ENCODE measurements at places on chromosomes 5 and 9.

DNA sequence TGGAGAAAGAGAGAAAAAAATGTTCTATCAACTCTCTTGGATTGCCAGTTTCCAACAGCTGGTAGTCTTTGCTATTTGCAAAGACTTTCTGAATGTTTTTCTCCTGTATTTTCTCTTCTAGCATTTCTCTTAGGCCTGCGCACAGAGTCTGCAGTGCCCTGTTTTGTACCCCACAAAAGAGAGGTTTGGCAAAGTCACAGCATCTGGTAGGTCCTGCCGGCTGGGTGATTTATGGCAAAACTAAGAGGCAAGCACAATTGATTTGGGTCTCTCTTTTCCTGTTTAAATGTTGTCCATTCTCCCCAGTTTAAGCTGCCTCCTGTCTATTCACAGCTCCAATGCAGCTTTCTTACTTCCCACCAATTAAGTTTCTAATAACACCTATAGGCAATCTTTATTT, 193.9 kb downstream of the TRPM3 start:
- no peak for DNase-seq

GRCh38 chr9:137648396-137648795, 29.6 kb downstream of the EHMT1 start:
- DNase-seq: no peak

DNA sequence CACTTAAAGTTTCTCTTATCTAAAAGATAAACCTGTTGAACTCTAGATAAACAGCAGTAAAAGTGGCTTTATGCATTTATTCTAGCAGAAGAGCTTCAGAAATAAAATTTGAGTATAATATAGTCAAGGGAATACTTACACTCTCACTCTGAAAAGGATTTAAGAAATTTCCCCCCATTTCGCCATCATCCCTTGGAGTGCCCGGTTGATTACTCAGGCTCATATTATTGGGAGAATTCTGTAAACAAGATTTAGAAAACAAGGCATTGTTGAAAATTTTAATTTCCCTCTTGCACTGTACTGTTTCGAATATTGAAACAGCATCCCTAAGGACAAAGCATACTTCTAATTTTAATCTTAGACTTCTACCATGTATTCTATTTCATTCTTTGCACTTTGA, 34.5 kb upstream of the ACOT12 start:
- DNase-seq: no peak

- peak; percentile 51 for DNase-seq
Measured at GRCh38 chr5:111389390-111390082, 122.8 kb downstream of the STARD4 start.

DNA sequence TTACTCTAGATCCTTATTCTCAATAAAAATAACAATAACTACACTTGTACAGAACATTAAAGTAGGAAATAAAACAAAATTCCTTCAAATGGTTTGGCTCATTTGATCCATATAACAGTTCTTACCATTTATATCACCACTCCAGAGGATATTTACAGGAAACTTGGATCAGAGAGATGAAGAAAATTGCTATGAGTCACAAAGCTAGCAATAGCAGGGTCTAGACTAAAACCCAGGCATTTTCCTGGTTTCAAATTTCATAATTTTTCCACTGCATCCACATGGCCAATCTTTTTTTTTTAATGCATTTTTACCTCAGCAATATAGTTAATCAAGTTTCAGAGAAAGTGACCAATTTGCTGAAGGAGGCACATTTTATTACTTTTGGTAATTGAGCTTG, 299.2 kb downstream of the ELAVL2 start:
- no peak for DNase-seq

GRCh38 chr9:34994260-34994899, 4.8 kb downstream of the DNAJB5 start:
- no peak for DNase-seq

DNA sequence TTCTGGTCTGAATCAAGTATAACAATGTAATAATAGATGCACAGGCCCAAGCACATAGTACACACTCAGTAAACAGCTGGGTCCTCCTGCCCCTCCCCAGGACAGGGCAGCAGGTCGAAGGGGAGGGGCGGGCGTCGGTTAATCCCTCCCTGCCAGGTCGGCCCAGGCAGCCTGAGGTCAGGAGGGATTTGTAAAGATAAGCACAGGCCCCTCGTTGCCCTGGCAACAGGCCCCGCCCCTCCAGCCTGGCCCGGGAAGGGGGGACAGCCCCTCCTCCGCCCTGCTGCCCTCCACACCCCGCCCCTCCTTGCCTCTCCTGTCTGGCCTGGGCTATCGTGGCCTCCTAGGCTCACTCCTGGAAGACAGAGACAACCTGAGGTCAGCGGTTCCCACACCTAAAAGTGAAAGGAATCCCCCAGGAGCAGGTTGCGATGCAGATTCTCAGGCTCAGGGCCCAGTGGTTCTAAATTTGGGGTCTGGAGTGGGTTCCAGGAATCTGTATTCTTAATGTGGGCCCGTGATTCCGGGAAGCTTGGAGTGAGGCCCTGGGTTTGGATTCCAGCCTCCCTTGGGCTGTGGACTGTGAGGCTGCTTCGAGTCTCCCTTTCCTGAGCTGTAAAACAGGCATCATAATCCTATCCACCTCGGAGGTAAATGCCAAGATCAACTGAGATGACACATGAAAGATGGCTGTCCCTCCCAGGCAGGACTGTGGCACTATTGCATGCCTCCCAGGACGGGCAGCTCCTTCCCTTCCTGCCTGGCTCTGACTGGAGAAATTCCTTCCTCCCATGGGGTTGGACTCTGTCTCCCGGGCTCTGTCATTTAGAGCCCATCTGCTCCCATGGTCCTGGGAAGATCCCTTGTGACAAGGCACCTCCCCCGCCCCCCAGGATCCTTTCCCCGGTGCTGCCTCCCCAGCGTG, 4.4 kb downstream of the CRB2 start:
- no peak for DNase-seq

- DNase-seq: peak; percentile 74
Measured at GRCh38 chr9:3732077-3733038, 206.6 kb upstream of the RFX3 start.

- DNase-seq: no peak
Measured at GRCh38 chr5:81391-82021, 10.5 kb upstream of the PLEKHG4B start.

- no peak for DNase-seq
Measured at GRCh38 chr9:21890696-21891095, 88.3 kb downstream of the MTAP start.

DNA sequence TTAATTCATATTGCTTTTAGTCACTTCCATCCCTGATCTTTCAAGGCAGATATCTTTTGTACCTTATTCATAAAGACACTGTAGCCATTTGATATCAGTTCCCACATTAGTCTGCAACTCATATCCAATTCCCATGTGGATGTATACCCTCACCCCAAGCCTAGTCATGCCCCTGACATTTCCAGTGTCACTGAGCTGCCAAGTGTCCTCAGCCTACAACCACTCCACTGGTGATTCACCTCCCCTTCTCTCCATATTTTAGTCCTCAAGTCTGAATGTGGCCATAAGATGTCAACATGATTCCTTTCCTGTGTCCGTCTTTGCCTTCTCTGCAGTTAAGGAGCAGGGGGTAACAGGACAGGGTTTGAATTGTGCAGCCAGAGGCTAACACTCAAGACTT, 346.9 kb downstream of the RAB3C start:
- DNase-seq: no peak

- no peak for DNase-seq
Measured at GRCh38 chr5:179385914-179386313, 40.7 kb upstream of the ADAMTS2 start.

GRCh38 chr5:167426501-167426900, 864.9 kb upstream of the WWC1 start:
- DNase-seq: no peak

DNA sequence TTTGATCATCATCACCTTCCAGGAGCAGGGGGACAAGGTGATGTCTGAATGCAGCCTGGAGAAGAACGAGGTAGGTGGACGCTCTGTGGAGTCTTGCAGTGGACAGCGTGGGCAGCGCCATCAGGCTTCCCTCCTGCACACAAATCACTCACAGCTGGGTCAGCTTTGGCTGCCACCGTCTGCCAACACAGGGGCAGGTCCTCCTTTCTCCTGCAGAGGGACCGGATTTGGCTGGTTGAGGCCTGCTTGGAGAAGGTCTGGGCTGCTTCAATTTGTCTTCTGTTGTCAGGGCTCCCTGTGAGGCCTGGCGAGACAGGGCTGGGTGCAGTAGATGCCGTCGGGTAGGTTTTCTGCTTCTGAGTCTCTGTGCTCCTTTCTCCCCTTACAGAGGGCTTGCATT, 180.6 kb downstream of the CACNA1B start:
- DNase-seq: no peak

- DNase-seq: no peak
Measured at GRCh38 chr9:90855208-90855902, 53.7 kb downstream of the SYK start.
